ENCODE measurements at places on chromosomes 1 and 21. TPM values are rescaled to one million over a fixed set of nuclear protein-coding genes. Genes with fewer than 3 reads are reported as not detected.

The SPRR4 gene
- total RNA-seq: not detected

DNA sequence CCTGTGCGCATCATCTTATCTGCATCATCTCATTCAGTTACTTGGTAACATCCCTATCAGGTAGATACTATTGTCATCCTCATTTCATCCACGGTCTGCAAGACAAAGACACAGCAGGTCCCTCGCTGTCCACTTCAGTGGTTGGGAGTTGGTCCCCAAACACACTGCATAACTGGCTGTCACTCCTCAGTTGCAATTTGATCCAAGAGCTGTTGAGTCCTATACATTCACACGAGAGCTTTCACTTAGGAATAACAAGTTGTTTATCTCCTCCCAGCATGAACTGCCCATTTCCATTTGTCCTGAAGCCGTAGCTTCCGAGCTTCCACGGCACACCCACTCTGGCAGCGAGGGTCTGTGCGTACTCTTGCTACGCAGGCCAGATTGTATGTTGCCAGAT is 472.0 kb downstream of the CAMTA1 start:
- no peak for DNase-seq

The OR2M3 gene
- not detected for total RNA-seq

- DNase-seq: no peak
These were observed 4.7 kb downstream of the IGSF8 start for GRCh38 chr1:160093624-160094290.

- DNase-seq: no peak
These were observed 369.6 kb downstream of the RYR2 start for GRCh38 chr1:237411621-237412020.

The ITLN2 gene
- 0.19 TPM for total RNA-seq

DNA sequence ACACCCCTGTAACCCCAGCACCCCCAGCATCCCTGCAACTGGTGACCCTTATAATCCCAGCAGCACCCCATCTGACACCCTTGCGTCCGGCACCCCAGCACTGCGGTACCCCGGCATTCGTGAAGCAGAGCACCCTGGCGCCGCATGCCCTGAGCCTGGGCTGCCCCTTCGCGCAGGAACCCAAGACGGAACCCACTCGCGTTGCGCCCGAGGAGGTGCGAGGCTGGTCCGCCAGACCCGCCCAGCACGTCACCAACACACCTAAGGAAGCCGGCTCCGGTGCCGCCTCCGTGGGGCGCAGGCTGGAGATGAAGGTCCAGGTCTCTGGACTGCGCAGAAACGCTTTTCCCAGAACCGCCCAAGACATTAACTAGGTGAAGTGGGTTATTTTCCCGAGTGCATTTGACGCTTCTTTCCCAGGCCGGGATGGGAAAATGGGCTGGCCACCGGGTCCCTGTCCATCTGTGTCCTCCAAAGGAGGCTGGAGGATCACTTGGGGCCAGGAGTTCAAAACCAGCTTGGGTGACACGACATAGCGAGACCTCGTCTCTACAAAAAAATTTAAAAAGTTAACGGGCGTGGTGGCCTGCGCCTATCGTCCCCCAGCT is 15.9 kb upstream of the RNF187 start:
- no peak for DNase-seq

GRCh38 chr21:42499444-42500112 is 3.6 kb upstream of the RSPH1 start:
- DNase-seq: no peak

The FCRL2 gene
- total RNA-seq: not detected

- DNase-seq: no peak
These were observed 7.5 kb upstream of the CDC14A start for GRCh38 chr1:100344774-100345173.

The KCNJ6 gene
- not detected for total RNA-seq

GRCh38 chr1:84156210-84156621 is 12.1 kb downstream of the PRKACB start:
- DNase-seq: no peak

- DNase-seq: no peak
These were observed 43.1 kb downstream of the ZNF281 start for GRCh38 chr1:200366577-200367253.

DNA sequence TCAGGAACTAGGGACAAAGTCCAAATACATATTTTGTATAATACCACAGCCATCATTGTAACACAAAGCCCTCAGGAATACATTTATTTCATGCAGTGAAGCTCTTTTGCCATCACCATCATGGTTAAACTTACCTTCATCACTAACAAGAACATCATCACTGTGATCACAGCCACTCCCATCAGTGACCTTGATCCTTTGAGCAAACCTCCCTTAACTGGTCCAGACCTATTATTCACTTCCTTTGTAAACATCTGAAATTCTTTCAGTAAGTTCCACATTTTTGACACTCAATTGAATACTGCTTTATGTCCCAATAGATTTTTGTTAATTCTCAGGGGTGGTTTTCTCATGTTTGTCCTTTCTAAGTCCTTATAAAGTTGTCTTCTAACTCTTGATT is 16.2 kb upstream of the KPRP start:
- no peak for DNase-seq

The TMEM54 gene
- 14.2 TPM for total RNA-seq

- DNase-seq: peak; percentile 82
These were observed 76.7 kb downstream of the ARHGEF16 start for GRCh38 chr1:3530926-3531818.

The OPTC gene
- total RNA-seq: not detected

DNA sequence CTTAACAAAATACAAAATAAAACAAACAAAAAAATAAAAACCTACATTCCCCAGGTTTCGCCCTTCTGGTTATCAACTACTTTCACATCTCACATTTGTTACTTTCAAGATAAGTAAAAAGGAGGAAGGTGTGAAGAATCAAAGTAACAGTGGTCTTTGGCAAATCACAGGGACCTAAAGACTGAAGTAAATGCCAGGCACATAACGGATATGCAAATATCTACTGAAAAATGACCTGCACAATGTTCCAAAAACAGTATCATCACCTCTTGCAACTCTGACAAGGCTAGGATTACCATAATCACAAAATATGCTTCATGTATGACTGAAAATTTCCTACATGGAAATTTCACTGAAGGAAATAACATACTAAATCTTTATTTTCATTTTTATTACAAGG is 29.3 kb downstream of the COP1 start:
- no peak for DNase-seq

DNA sequence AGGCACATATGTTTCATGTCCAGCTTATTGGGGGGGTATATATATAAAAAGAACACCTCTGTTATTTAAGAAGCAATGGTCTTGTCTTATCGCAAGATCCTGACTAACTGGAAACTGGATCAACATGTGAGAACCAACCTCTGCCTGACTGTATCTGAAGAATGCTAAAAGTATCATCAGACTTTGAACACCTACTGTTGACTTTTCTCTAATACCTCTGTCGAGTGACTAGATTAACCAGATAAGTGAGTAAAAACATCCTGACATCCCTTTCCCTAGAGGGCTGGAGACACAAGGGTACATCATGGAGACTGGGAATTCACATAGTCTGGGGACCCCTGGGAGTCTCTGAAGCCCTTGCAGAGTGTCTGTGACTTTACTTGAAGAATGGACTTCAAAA is 26.3 kb upstream of the PIGC start:
- DNase-seq: no peak
